Activated effector memory CD4-positive, alpha-beta T cell treated with anti-CD3 and anti-CD28 coated beads, Interleukin-2, amount 50 U/mL, for 16 hours (primary cell): ENCODE measurements at places on chromosomes 6 and 20.

- DNase-seq, result no peak
Measured at GRCh38 chr20:50783390-50783789, 11.5 kb upstream of the BCAS4 start.

- DNase-seq, result no peak
Measured at GRCh38 chr6:137813308-137813970, 53.6 kb upstream of the TNFAIP3 start.

- no peak for DNase-seq
Measured at GRCh38 chr6:145502416-145502815, 232.9 kb downstream of the EPM2A start.

GRCh38 chr6:13478525-13478966 is 8.9 kb downstream of the GFOD1 start:
- no peak for DNase-seq

DNA sequence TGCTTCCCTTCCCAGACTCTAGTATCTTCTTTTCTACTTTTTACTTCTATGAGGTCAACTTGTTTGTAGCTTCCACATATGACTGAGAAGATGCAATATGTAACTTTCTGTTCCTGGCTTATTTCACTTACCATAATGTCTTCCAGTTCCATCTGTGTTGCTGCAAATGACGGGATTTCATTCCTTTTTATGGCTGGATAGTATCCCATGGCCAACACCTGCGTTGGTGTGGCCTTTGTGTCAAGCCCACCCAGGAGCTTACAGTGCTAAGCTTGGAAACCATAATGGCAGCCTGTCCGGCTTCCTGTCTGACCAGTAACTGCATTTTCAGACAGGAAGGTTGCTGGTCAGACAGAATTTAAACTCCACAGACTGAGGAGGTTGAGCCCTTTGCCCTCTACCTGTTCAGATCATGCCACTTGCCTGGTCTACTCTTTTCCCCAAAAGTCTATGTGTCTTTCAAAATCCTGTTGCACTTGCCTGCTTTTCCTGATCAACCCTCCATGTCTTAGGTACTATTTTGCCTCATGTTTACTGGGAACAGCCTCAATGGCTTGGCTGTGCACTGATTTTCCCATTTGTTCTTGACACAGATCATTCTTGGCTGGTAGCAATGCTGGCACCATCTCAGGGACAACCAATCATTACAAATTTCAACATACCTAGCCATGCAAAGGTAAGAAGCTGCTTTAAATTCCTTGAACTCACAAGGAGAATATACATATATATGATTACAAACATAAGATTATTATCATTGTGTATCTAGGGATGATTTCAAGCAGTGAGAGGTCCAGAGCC is 114.3 kb upstream of the PLEKHG1 start:
- no peak for DNase-seq

- DNase-seq, result no peak
Measured at GRCh38 chr6:40806256-40806864, 219.2 kb upstream of the LRFN2 start.

DNA sequence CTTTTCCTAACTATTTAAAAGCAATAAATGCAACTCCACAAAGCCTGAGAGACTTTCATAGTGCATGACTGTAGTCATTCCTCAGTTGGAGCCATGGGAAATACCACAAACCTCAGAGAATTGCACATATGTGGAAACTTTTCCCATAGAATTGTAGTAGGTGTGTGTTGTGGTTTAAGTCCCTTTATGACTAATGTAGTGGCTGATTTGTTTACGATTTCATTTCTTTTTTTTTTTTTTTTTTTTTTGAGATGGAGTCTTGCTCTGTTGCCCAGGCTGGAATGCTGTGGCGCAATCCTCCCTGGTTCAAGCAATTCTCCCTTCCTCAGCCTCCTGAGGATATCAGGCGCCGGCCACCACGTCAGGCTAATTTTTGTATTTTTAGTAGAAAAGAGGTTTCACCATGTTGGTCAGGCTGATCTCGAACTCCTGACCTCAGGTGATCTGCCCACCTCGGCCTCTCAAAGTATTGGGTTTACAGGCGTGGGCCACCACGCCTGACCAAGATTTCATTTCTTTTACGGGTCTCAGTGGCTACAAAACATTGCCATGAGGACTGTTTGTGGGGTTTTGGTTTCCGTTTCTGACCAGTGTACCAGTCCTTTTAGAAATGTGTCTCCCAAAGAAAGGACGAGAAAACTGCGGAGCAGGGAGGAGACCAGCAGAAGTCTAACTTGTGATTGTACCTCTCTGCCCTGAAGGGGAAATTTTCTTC is 212.1 kb upstream of the MARCKS start:
- DNase-seq, result no peak

DNA sequence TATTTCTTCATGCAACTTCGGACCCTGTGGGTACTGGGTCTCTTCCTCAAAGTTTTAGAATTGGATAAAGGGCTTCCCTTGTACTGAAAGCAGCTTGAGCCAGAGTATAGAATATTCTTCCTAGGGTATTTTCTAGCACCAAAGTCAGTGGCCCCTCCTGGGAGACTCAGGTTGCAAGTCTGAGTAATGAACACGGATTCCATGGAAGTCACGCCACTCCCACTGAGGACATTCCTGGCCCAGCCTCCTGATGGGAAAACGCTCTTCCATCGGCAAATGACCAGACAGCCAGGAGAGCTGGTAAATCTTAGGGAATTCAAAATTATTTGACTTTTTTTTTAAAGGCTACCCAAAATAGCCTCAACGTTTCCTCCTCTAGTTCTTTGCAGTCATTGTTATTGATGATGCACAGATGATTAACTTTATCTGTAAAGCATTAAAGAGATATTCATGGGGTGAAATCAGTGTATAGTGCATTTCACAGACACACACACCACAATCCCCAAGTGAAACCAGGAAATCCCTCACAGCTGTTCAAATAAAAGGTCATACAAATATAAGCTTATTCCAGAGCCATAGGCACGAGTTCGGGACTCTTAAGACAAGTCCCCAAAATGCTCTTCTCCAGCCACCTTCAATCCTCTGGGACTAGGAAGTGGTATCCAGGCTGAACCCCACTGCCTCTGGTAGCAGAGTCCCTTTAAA is 248.8 kb downstream of the SOD2 start:
- no peak for DNase-seq

DNA sequence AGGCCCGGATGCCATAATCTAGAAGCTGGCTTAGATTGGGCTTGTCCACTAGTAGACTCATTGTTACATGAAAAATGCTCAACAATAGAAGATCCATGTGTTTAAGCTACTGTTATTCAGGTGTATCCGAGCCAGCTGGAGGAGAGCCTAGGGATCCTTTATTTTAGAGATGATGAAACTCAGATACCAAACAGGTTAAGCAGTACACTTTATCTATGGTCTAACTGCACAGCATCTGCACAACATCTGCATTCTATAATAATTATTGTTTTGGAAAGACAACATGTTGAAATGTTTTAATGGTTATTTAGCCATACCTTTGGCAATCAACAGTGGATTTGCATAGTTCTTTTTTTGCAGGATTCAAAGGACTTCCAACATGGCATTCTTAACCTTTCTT is 134.1 kb downstream of the RFPL4B start:
- DNase-seq, result no peak

GRCh38 chr6:10310826-10311225 is 104.0 kb downstream of the TFAP2A start:
- no peak for DNase-seq

- no peak for DNase-seq
Measured at GRCh38 chr20:13142143-13142542, 78.9 kb upstream of the ISM1 start.

DNA sequence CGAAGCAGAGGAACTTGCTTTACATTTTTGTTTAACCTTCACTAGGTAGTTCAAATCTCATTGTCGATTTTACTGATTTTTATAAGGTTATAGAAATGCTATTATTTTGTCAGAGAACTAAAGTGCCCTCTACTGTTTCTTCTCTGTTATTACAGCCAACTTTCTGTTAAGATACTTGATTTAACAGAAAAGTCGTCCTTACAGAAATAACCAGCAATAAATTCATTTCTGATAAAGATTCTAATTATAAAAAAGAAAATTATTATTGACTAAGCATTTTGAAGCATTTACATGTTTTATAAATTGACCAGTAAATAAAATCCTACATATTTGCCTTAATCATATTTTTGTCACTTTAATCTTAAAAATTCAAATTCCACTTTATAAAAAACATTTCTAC is 60.8 kb downstream of the OGFRL1 start:
- DNase-seq, result no peak
